ENCODE measurements at places on chromosomes 3 and 15. TPM values are rescaled to one million over a fixed set of nuclear protein-coding genes. Genes with fewer than 3 reads are reported as not detected.

The ANXA2 gene
- total RNA-seq: 265 TPM

The FOXB1 gene
- total RNA-seq: not detected

The SMCO1 gene
- total RNA-seq: not detected

The MGLL gene
- 14.8 TPM for total RNA-seq

The IMPDH2 gene
- 166 TPM for total RNA-seq

The APBA2 gene
- 29.0 TPM for total RNA-seq

The VIPR1 gene
- 0.99 TPM for total RNA-seq

The HCN4 gene
- 2.0 TPM for total RNA-seq

The LARP6 gene
- 20.0 TPM for total RNA-seq

The ANKDD1A gene
- 18.8 TPM for total RNA-seq

The TM4SF18 gene
- 7.9 TPM for total RNA-seq

The COL6A6 gene
- total RNA-seq: not detected

The OR5H15 gene
- not detected for total RNA-seq

DNA sequence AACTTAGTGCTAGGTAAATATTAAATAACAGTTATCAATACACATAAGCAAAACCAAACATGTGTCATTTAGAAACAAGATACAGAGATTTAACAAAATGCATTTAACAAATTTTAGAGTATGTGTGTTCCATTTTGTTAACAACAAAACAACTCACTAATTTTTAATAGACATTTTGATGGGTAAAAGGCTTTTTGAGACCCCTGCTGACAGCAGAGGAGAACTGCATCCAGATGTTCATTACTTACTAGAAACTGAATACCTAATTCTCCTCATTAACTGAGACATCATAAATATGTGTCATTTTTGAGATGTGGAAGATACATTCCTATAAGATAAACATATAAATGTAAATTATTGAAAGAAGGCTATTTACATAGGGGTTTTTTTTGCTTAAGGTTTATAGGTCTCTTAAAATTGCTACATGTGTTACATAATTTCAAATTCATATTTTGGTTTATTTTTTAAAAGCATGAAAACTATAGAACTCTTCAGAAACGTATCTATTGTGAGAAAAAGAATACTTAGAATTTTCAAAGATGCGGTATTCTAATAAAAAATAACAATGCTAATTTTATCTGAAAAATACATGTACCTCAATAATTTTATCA lies 1009.8 kb downstream of the TUSC7 start:
- no peak for DNase-seq

DNA sequence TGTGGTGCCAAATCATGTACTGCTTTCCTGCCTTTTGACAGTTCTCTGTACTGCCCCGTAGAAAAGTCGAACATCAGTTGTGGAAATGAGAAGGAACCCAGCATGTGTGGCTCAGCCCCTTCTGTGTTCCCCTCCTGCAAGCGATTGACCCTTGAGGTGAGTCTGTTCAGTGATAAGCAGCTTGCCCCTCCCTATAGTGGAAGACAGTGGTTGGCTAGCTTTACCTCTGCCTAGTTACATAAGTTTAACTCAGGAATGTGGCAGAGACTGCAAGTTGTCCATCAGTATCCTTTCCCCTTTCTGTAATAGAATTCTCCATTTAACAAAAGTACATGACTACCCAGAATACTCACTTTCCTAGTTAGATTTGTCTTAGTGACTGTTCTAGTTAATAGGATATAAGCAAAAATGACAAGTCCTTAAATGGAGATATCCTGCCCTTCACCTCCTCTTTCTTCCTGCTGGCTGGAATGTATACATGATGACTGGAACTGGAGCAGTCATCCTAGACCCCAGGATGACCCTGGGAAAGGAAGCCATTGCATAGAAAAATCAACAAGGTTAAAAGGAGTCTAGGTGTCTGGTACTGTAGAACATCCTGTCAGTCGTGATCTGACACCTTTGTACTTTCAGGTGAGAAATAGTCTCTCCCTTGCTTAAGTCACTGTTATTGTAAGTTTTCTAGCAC lies 10.6 kb downstream of the SETMAR start:
- DNase-seq: no peak

GRCh38 chr15:64452988-64453688 lies 7.2 kb upstream of the ZNF609 start:
- DNase-seq: peak; percentile 59

DNA sequence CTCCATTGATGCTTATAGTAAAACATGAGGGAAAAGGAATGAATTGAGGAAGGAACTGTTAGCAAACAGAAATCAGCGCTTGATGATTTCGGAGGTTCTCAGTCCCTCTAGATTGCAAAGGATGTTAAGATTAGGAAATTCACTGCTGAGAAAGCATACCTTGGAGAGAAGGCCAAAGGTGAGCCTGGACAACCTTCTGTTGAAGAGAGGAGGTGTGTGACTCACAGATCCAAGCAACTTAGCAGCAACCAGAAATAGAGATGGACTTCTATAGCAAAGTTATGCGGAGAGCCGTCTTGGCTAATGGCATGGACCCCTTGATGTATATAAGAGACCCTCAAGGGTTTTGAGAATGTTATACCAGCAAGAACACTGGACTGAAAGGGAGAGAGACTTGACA lies 114.3 kb downstream of the EEFSEC start:
- no peak for DNase-seq

DNA sequence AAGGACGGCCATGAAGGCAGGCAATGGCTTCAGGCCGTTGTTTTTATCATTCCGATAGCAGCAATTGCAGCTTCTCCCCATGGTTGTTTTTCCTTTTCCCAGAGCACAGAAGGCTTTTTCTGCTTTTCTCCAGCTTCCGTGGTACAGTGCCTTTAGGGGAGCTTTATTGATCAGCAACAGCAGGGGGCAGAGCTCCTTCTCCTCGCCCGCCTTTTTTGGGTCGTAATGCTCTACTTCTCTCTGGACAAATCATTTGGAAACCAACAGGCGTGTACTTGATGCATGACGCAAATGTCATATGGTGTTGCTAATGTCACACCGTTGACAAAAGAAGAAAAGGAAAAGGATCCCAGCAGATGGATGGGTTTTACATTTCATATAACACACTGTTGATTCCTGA lies 79.7 kb upstream of the SNRK start:
- no peak for DNase-seq

DNA sequence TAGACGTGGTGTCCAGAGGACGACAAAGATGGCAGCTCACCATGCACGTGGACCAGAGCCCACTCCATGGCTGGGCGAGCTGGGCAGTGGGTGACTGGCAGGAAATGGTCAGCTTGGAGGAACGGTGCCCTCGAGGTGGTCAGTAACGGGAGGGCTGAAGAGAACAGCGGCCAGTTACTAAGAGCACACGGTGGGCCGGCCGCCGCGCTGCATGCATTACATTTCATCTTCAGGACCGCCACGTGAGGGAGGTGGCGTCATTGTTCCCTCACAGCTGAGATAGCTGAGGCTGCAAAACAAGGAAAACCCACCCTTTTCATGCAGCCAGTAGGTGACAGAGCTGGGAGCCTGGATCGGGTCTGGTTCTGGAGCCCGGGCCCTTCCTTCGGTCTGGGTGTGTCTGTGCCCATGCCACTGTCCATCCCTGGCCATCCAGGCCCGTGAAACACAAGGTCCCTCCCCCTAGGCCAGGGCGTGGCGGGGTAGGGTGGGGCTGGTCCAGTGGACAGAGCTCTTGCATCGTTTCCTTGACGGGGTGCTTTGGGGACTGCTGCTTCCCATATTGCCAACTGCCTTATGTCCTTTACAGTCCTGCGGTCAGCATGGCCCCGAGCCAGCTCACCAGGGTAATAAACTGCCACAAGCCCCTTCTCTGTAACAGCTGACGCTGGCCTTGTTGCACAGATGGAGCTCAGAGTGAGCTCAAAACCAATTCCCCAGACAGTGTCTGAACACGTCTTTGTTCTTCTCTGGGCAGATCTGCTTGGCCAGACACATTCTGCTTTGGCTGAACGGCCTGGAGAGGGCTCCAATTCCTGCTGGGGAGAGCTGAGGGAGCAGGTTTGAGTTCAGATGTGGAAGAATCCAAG lies 51.8 kb downstream of the RGMA start:
- no peak for DNase-seq

GRCh38 chr15:59953392-59953883 lies 50.7 kb upstream of the FOXB1 start:
- peak; percentile 6 for DNase-seq

DNA sequence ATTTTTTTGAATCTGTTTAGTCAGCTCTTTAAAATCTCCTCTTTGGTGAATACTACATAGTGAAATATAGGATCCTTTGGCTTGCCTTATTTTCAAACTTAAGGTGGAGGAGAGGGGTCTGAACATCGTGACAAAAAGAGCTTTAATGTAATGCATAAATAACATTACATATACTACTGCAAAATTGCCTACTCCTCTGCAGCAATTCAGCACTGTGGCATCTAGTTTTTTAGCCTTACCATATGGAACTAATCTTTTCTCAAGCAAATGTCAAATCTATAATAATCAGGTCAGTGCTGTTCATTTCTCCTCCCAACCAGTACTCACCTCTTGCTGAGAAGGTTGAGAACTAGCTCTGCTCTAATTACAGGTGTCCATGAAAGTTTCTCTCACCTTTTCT lies 394.0 kb upstream of the CDIN1 start:
- no peak for DNase-seq

- no peak for DNase-seq
These were observed 378.1 kb downstream of the TIGIT start for GRCh38 chr3:114671741-114672510.

DNA sequence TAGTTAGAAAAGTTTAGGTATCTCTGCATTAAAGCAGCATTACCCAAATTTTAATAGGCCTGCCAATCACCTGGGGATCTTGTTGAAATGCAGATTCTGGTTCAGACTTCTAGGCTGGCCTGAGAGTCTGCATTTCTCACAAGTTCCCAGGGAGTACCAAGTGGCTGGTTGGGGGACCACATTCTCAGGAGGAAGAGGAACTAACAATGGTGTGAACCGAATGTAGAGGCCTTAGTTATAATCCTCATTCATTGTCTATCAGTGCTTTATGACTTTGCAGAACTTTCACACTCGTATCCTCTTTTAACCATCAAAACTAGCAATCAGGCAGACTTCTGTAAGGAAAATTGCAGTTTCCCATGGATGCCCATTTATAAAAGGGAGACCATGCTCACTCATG lies 38.2 kb upstream of the UBE2E1 start:
- no peak for DNase-seq

GRCh38 chr15:78024883-78025282 lies 52.6 kb downstream of the TBC1D2B start:
- no peak for DNase-seq

GRCh38 chr15:77384589-77385359 lies 35.1 kb downstream of the PEAK1 start:
- no peak for DNase-seq

DNA sequence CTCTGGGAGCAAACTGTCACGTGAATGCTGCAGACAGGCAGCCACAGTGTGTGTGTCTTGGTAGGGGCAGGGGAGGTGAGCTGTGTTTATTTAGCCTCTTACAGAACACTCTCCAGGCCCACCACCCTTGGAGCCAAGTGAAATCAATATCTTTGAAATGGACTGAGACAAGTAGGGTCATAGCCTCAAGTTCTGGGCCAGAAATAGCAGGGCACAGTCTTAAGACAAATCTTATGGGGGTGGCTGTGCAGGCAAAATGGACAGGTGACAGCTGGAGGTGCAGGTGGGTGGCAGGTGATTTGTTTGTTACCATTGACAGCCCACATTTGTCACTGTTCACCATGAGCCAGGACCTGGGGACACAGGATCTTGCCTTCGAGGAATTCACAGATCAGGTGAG lies 93.6 kb upstream of the NMNAT3 start:
- DNase-seq: no peak

DNA sequence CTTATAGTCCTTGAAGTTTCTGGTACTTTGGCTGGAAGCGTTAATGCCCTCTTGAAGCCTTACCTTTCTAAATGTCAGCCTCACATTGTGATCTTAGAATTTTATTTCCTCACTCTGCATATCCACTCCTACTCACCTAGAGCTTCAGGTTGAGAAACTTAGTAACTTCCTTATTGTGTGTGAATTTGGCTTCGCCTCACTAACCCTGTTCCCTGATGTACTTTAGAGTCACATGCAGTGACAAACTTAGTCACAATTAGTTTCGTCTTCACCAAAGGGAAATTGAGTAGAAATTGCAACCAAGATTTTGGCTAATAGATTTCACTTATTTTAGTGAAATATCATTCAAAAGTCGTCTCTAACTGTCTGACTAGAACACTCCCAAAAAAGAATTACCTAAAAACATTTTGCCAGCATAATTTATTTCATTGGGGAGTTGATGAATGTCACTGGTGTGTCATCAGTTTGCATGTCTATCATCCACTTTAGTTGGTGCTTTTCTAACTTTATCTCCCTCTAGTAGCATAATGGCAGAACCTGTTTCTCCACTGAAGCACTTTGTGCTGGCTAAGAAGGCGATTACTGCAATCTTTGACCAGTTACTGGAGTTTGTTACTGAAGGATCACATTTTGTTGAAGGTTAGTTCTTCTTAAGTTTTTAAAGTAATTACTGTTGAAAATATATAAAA lies 960 bp downstream of the MFN1 start:
- no peak for DNase-seq

- no peak for DNase-seq
These were observed 43.9 kb downstream of the ABHD5 start for GRCh38 chr3:43734685-43735084.

DNA sequence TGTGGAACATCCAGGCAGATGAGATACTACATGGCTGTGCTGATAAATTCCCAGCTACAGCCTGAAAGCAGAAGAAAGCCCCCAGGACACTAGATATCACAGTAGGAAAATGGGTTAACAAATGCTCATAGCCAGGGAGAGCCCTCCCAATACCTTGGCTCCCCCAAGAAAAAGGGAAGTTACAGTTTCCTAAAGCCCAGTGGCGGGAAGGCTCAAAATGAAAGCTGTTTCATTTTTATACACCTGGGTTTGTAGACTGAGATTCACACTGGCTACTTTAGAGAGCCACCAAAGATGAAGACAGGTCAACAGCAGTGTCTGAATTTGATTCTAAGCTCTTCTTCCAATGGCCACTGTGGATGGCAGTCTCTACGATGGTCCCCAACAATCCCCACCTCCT lies 55.0 kb upstream of the TOPAZ1 start:
- no peak for DNase-seq

DNA sequence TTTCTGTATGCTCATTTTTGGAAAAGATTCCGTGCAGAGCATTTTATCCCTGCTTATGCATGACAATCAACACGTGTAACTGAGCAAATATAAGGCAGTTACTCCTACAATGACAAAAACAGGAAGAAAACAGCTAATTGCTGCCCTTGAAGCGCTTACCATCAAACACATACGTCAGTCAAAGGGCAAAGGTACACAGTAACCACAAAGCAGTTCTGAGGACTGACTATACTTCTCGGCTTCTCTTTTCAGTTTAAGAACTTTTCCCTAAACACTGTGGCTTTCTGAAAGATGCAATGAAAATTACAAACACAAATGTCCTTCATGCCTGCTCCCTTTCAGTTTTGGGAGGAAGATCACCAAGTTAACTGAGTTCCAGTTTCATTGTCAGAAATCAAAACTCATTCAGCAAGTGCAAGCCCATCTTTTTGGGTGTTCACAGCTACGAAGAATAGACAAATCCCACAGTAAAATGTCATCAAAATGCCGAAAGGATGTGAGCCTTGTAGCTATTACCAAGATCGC lies 602.8 kb downstream of the FOXP1 start:
- no peak for DNase-seq
